ENCODE measurements at places on chromosomes 6 and 20. TPM values are rescaled to one million over a fixed set of nuclear protein-coding genes. Genes with fewer than 3 reads are reported as not detected.

GRCh38 chr20:22288957-22289356, 295.4 kb downstream of the FOXA2 start:
- DNase-seq, result no peak

DNA sequence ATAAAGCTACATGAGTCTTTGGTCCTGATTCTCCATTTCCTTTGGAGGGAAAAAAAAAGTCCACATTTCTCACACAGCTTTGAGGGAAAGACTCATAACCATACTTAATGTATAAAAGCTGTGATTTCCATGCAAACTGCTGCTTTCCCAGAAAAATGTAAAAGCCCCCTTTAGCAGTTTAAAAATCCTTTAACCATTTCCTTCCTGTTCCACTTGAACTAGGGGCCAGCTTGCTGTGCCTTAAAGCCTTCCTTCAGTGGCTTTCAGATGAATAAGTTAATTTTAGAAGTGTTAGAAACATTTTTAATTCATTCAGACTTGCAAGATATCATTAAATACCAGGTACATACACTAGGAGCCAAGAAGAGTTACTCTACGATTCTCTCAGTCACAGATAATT, 273.5 kb downstream of the PKHD1 start:
- no peak for DNase-seq

- no peak for DNase-seq
These were observed 3.7 kb downstream of the SGK1 start for GRCh38 chr6:134314006-134314821.

- DNase-seq, result no peak
These were observed 136.0 kb downstream of the FNDC1 start for GRCh38 chr6:159305159-159305558.

DNA sequence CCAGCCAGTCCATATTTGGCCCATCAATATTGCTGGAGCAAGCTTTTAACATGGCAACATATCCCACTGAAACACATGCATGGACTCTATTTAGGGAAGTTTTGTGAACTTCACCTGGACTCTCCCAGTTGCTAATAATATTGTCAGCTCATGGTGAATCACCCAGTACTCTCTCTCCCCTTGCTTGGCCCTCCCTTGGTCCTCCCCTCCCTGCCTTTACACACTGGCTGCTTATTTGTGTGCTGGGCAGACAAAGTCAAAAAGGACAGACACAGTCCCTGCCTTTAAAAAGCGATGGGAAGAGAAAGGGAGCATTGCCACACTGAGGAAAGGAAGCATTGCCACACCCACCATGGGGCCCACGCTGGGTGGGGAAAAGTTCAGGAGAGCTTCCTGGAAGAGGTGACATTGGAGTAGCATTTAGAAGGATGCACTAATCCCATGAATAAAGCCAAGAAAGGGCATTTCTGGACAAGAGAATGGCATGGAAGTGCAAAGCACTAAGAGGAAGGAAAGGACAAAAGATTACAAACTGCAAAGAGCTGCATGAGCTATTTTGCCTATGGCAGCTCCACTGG, 143.4 kb upstream of the EXOC2 start:
- DNase-seq, result no peak

DNA sequence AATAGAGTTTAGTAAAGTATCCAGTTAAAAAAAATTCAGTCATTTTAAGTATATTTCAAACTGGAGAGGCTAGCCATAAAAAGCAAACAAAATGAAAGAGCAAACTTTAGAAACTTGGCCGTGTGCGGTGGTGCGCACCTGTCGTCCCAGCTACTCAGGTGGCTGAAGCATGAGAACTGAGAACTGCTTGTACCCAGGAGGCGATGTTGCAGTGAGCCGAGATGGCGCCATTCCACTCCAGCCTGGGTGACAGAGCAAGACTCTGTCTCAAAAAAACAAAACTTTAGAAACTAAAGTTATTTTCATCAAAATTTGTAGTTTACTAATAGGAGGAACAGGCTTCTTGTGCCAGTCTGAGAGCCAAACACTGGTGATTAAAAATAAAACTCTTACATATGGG, 100.2 kb upstream of the POPDC3 start:
- no peak for DNase-seq

GRCh38 chr6:20554326-20554725, 20.1 kb downstream of the CDKAL1 start:
- no peak for DNase-seq

- DNase-seq, result no peak
These were observed 156.6 kb downstream of the NFATC2 start for GRCh38 chr20:51385646-51386530.

Gene MAS1
- total RNA-seq, result not detected

Gene PBOV1
- total RNA-seq, result not detected

Gene BPIFB6
- total RNA-seq, result not detected

All from left ventricle myocardium superior (tissue), 1 donor.